GM23338 (cell line): ENCODE measurements at places on chromosomes 5 and 9.

DNA sequence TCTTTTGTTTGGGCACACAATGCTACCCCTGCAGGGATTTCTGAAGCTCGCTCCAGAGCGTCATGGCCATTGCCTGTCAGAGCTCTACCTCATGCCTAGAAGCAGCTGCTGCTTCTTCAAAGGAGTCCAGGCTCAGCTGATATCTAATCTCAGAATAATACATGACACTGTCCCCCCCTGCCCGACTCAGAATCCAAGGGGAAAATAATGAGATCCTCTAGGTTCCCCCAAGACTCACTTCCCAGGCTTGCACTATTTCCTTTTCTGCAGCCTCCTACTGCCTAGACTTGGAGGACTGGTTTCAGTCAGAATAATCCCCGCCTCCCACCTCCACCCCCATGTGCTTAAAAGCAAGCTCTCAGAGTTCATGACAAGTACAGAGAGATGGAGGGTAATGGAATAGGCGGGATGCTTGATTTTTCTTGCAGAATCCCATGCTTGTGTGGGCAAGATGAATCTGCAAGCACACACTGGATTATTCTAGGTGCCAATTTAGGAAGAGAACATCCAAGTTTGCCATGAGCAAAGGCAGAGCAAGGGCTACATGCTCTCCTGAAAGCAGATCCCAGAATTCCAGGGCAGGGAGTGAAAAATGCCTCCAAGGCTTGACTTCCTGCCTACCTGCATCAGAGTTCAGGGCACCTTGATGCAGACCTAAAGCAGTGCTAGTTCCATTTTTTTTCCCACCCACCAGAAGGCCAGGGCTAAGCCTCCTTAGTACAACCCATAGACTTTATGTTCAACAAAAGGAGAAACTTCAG is 97.4 kb upstream of the IFNK start:
- peak; percentile 34 for DNase-seq

DNA sequence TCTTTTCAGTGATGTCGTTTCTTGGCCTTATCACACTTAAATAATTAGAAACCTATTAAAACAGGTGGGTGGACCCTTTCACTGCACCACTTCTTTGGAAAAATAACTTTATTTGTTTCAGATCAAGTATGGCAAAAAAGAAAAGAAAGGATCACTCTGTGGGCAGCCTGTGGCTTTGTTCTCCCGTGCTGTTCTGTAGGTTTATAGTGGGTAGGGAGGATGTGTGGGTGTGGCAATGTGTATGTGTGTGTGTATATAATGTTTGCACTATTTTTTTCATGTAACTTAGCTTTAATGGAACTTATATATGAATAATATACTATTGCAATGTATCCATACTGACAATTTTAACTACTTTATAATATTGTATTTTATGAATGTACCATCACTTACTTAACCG is 85.9 kb downstream of the ACTBL2 start:
- DNase-seq: no peak

GRCh38 chr5:61820836-61821235 is 485.2 kb upstream of the KIF2A start:
- DNase-seq: no peak

DNA sequence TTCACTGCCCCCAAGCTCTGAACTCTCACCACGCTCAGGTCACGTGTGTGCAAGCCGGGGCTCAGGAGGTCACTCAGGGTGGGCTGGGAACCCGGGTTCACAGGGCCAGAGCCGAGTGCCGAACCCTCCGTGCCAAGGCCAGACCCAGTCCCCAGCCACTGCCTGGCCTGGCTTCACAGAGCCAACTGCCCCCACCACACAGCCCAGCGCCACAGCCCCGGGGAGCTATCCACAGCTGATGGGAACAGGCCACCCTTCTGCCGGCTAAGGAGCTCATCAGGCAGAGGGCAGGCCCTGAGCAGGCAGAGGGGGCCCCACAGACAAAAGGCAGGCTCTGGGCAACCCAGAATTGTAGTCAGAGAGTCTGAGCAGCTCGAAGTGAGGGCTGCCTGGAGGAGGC is 117.0 kb downstream of the VAV2 start:
- DNase-seq: no peak

GRCh38 chr5:97377582-97377981 is 194.5 kb upstream of the RIOK2 start:
- no peak for DNase-seq

- DNase-seq: no peak
Observed at GRCh38 chr9:71213633-71214032, 92.2 kb upstream of the TRPM3 start.

DNA sequence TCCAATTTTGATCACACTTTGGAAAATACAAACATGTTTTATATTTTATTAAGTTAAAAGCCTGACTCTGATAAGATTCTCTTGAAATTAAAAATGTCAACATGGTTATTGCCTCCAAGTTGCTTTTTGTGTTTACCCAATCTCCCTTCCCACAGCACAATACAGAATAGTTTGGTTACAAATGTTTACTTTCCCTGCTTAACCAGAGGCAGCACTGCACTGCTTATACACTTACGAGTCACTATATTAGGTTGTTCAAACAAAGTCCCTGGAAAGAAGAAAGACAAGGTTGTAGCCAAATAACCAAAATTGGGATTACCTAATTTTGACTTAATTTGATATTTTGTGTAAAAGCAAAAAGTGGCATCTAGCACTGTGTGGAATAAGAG is 25.9 kb downstream of the SRFBP1 start:
- no peak for DNase-seq

DNA sequence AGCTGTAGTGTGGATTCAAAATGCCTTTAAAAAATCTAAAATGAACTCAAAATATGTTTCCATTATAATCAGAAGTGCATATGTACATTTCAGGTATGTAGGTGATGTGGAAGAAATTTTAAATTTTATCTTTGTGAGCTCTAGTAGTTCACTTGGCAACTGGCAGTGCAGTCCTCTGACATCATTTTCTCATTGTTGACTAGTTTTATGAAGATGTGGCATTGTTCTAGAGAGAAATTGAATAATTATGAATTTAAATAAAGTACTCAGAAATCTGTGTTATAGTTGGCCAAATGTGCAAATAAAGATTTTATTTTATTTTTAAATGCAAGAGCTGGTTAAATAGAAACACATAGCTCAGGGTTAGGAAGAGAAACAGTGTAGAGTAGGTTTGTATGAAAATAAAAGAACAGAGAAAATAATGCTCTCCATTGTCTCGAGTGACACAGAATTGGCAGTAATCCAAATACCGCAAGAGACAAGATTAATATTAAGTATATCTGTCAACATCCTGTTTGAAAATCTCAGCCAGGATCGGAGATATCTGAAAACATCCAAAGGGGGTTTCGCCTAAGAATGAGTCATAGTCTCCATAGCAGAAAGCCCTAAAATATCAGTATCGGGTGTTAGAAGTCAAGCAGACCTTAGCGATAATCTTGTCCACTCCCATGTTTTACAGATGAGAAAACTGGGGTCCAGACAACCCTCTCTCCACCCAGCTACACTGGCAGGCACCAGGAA is 189.4 kb downstream of the CCDC192 start:
- DNase-seq: no peak

GRCh38 chr9:126877418-126877817 is 17.0 kb downstream of the ZBTB34 start:
- no peak for DNase-seq

GRCh38 chr5:35363387-35363965 is 133.2 kb upstream of the PRLR start:
- DNase-seq: no peak

DNA sequence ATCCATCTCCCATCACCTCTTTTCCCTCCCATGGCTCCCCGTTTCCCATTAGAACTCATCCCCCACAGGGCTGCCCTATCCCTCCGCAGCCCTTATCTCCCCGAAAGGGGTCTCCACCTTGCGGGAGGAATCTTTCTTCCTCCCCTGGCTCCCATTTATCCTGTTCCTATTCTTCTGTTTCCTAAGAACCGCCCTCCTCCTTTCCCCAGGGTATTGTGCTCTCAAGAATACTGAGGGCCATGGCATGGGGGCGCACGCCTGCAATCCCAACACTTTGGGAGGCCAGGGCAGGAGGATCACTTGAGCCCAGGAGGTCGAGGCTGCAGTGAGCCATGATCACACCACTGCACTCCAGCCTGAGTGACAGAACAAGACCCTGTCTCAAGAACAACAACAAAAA is 665 bp downstream of the CD72 start:
- peak; percentile 26 for DNase-seq

- peak; percentile 91 for DNase-seq
Observed at GRCh38 chr9:92808726-92809451, 44.3 kb upstream of the BICD2 start.

DNA sequence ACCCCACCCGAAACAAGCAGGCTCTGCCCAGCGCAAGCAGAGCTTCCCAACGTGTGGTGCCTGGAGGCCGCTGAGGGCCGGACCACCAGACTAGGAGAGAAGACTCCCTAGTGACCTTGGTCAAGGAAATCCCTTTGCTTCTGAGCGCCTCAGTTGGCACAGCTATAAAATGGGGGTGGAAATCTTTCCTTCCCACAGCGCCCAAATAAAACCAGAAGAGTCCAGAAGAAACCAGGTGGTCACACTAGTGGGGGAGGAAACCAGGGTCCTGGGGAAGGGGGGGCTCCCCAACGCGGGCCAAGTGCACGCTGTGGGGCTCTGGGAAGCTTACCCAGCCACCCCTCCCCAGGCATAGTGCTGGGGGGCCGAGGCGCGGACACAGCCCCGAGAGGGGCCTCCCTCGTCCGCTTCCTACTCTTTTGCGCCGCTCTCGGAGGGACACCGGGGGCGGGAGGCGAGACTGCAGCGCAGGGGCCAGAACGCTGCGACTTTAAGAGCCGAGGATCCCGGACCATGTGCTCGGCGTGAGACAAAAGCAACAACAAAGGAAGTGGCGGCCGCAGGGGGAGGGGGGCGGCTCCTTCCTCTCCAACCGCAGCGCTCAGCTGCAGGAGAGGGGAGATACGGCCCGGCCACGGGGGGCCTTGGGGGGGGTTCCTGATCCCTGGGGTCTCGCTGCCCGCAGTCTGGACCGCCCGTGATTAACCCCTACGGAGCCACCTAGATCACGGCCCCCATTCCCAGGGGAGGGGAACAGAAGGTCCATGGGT is 885 bp downstream of the RNF44 start:
- peak; percentile 83 for DNase-seq
